Astrocyte (in vitro differentiated cells and primary cell): ENCODE measurements at places on chromosomes 1 and 21. TPM values are rescaled to one million over a fixed set of nuclear protein-coding genes. Genes with fewer than 3 reads are reported as not detected.

IL24 gene
- total RNA-seq: not detected in 2 replicates

CRB1 gene
- total RNA-seq: not detected in 2 replicates

GRCh38 chr1:183806125-183806524 is 1.2 kb downstream of the RGL1 start:
- peak; percentile 78 for DNase-seq

- DNase-seq: no peak
These were observed 158.7 kb upstream of the IRF2BP2 start for GRCh38 chr1:234768569-234769283.

DNA sequence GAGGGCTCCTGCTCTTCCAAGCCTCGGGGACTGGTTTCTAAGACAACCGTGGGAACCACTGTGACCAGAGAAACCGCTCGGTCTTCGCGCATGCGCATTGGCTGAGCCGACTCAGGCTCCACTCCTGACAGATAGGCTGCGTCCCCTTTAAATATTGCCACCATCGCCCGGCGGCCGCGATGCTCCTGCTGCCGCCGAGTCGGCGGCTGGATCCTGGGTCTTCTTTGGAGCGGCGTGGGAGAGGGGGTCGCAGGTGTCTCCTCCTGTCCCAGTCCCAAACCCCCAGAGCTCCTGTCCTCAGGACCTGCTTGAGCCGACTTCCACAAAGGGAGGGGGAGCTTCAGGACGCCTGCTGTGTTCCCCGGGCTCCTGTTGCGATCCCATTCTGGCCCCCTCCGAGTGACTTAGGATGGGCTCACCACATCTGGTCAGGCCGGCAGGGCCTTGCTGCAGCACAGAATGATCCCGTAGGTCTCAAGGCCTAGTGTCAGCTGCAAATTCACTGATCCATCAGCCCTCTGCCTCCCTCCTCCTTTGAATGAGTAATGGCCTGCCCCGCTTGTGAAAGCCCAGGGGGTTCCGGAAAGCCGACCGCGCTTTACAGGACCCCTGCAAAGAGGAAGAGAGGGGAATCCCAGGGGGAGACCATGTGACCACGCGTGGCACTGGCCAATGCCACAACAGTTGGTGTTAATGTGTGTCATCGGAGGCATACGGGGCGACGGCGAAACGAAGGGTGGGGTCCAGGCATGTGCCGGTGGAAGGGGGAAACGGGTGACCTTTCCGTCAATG is 683.2 kb upstream of the TPTE start:
- no peak for DNase-seq

ANP32E gene
- 45.2 and 48.9 TPM in 2 replicates for total RNA-seq

- no peak for DNase-seq
These were observed 53.8 kb upstream of the APP start for GRCh38 chr21:26224366-26224765.

GRCh38 chr1:112165375-112165774 is 175.9 kb upstream of the KCND3 start:
- DNase-seq: no peak

CELA2B gene
- total RNA-seq: not detected in 2 replicates

GABPA gene
- 22.6 and 23.6 TPM in 2 replicates for total RNA-seq

- peak; percentile 70 for DNase-seq
These were observed 47.8 kb downstream of the CHML start for GRCh38 chr1:241592273-241592958.

CALML6 gene
- total RNA-seq: 0.91 and 1.4 TPM in 2 replicates

- no peak for DNase-seq
These were observed 188.2 kb downstream of the ZBTB18 start for GRCh38 chr1:244239261-244239770.

DNA sequence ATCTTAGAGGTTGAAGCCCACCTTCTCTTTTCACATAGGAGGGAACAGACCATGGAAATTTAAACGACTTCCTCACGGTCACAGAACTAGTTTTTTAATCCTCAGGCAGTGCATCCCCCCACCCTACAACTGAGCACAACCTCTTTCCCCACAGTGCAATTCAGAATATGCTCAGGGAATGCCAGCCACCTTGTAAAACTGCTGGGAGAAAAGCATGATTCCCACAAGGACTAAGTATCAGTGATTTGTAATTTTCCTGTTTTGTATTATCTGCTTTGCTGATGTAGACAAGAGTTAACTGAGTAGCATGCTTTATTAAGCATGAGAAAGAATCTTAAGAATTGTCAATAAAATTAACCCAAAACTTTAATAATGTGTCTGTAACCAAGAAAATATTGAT is 23.8 kb downstream of the TMEM50A start:
- DNase-seq: no peak

- DNase-seq: no peak
These were observed 562 bp downstream of the MAP7D1 start for GRCh38 chr1:36156329-36157114.

DNA sequence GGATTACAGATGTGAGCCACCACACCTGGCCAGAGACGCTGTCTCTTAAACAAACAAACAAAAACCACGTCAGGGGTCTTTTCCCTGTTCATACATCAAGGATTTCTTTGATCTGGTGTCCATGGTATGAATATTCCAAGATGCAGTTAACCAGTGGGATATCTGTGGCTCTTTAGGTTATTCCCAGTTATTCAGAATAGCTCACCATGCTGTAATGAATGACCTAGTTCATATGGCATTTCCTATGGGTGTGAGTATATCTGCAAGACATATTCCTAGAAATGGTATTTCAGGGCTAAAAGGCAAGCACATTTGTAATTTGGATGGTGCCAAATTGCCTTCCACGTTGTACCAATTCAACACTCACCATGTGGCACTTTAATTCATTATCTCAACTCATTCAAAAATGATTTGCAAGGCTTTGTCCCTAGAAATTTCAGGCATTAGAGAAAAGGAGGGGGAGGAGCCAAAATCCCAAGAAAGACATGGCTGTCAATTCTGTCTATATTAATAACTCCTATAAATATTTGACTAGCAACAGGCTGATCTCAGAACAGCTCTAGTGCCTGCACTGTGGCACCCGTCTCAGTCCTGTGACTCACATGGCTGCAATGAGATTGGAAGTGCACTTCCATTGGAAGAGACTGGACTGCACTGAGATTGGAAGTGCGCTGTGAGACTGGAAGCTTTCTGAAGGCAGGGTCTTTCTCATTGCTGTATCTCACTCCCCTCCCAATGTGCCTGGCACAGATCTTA is 6.0 kb upstream of the STMN1 start:
- peak; percentile 88 for DNase-seq

CAPN8 gene
- total RNA-seq: not detected in 2 replicates

GRCh38 chr1:38527373-38527966 is 332.1 kb downstream of the RRAGC start:
- DNase-seq: no peak

CD1C gene
- total RNA-seq: not detected in 2 replicates

ITGB3BP gene
- 13.6 and 15.6 TPM in 2 replicates for total RNA-seq

RRP15 gene
- 24.9 and 28.4 TPM in 2 replicates for total RNA-seq

GRCh38 chr1:205449750-205450443 is 5.9 kb downstream of the BLACAT1 start:
- peak; percentile 58 for DNase-seq

GRCh38 chr1:171899838-171900237 is 58.5 kb downstream of the DNM3 start:
- no peak for DNase-seq

GRCh38 chr21:39581414-39581813 is 31.3 kb upstream of the B3GALT5 start:
- DNase-seq: no peak

DNA sequence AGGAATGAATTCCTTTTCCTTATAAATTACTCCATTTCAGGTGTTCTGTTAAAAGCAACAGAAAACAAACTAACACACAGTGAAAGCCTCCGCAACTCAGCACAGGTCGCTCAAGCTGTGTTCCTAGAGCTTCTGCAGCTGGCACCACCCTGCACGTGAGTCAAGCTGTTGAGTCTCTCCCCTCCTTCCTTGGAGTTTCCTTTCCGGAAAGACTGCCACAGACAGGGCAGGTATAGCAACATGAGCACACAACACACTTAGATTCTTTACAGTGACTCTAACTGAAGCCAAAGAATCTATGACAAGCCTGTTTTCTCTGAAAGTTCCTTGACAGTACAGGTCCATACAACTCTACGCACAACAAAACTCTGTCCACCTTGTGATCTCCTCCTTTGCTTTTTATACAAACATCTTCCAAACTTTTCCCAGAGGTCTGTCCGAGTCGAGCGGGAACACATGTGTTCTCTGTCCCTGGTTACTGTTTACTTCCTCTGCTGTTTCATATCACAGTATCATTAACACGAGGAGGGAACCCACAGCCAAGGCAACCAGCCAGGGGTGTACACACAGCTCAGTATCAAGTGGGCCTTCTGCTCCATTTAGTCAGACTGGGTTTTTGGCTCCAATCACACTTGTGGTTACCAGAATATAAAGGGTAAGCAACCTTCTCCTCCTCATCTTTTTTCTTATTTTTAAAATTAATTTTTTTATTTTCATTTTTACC is 38.7 kb upstream of the DESI2 start:
- peak; percentile 36 for DNase-seq

DNA sequence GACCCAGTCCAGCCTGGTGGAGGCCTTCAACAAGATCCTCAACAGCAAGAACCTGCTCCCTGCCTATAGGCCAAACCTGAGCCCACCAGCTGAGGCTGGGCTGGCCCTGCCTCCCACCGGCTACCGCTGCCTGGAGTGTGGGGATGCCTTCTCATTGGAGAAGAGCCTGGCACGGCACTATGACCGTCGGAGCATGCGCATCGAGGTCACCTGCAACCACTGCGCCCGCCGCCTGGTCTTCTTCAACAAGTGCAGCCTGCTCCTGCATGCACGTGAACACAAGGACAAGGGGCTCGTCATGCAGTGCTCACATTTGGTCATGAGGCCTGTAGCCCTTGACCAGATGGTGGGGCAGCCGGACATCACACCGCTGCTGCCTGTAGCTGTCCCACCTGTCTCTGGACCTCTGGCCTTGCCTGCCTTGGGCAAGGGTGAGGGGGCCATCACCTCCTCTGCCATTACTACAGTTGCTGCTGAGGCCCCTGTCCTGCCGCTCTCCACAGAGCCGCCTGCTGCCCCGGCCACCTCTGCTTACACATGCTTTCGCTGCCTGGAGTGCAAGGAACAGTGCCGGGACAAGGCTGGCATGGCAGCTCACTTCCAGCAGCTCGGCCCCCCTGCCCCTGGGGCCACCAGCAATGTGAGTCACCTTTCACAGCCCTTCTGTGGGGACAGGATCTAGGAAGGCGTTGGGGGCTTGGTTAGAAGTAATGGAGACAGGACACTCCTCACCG is 5.8 kb downstream of the ZNF687 start:
- no peak for DNase-seq

ZBTB8A gene
- 5.2 and 5.6 TPM in 2 replicates for total RNA-seq

- peak; percentile 44 for DNase-seq
These were observed 88.5 kb upstream of the VAV3 start for GRCh38 chr1:108053270-108054013.

PLA2G4A gene
- 1.4 and 1.9 TPM in 2 replicates for total RNA-seq

GRCh38 chr1:199160521-199161318 is 521.9 kb downstream of the PTPRC start:
- no peak for DNase-seq

GRCh38 chr1:150320667-150320978 is 710 bp upstream of the PRPF3 start:
- no peak for DNase-seq

MYOM3 gene
- total RNA-seq: 1.0 and 1.4 TPM in 2 replicates

- DNase-seq: no peak
These were observed 45.9 kb downstream of the SYT6 start for GRCh38 chr1:114107474-114108435.

DNA sequence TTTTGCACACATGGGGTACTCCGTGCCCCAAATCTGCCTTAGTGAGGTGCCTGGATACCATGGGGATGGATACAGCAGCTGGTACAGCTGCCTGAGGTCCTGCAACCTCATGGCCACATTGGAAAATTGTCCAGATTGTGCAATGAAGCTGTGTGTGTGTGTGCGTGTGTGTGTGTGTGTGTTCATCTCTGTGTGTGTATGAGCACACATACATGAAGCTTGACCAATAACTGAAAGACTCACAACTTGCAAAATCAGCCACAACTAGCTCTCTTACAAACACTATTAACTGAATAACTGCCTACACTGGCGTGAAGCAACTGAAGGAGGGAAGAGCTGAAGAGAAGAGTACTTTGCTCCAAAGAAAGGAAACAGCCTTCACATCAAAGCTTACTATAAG is 78.1 kb downstream of the ERG start:
- no peak for DNase-seq

TGFB2 gene
- 308 and 330 TPM in 2 replicates for total RNA-seq

DNA sequence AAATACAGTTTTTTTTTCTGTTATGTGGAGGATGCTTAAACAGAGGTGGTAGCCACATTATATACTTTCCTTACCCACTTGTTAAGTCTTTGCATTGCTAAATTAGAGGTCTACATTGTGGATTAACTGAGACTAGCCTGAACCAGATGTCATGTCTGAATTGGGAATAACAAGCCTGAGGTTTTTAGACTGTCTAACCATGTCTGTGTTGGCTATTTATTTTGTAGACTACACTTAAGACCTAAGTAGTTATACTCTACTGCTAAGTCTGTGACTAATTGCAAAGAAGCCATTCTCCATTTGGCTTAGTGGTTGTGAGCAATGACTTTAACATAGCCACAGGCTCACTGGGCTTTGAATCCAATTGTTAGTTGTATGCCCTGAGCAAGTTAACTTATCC is 45.4 kb downstream of the CDC14A start:
- no peak for DNase-seq

BCL10 gene
- 36.4 and 38.4 TPM in 2 replicates for total RNA-seq

BSND gene
- total RNA-seq: not detected in 2 replicates

DNA sequence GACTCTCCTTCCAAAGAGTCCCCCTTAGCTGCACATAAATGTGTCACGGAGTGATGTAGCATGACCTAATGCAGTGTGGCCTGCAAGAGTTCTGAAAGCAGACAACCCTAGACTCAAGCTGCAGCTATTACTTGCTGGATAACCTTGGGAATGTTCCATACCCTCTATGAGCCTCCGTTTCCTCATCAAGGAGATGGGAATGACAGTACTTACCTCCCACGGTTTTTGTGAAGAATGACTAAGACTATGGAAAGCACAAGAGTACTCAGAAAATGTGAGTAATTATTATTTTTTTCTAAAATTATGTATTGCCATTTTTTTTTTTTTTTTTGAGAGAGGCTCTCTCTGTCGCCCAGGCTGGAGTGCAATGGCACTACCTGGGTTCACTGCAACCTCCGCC is 3.0 kb downstream of the TTC39A start:
- DNase-seq: peak; percentile 20

PPIAL4G gene
- not detected in 2 replicates for total RNA-seq

DNA sequence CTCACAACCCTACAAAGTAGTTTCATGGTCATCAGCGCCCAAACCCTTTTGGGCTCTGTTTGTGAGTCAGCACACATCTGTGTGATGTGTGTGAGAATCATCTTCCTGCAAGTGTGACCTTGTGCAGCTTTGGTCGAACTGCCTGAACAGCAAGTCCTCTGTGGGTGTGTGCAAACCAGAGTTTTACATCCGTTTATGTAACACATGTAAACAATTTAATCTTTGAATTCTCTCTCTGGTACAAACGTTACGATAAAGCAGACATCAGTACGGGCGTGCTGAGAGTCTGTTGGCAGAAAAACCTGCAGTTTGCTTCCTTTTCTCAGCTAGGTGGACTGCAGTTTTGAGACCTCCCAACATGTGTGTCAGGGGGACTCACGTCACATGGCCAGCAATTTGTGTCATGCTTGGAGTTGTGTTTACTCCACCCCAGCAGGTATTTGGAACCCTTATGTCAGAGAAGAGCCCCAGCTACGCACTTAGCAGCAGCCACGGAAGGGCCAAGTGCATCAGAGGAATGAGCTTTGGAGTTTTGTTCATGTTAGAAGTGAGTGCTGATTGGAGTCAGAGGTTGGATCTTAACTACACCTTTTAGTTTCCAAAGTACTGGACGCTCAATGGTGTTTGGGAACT is 230.8 kb downstream of the PAPPA2 start:
- DNase-seq: no peak

GPBP1L1 gene
- total RNA-seq: 116 TPM in 2 replicates

- DNase-seq: no peak
These were observed 77.6 kb upstream of the DNAH14 start for GRCh38 chr1:224851848-224852261.
